ENCODE measurements at places on chromosomes 16 and 17.

DNA sequence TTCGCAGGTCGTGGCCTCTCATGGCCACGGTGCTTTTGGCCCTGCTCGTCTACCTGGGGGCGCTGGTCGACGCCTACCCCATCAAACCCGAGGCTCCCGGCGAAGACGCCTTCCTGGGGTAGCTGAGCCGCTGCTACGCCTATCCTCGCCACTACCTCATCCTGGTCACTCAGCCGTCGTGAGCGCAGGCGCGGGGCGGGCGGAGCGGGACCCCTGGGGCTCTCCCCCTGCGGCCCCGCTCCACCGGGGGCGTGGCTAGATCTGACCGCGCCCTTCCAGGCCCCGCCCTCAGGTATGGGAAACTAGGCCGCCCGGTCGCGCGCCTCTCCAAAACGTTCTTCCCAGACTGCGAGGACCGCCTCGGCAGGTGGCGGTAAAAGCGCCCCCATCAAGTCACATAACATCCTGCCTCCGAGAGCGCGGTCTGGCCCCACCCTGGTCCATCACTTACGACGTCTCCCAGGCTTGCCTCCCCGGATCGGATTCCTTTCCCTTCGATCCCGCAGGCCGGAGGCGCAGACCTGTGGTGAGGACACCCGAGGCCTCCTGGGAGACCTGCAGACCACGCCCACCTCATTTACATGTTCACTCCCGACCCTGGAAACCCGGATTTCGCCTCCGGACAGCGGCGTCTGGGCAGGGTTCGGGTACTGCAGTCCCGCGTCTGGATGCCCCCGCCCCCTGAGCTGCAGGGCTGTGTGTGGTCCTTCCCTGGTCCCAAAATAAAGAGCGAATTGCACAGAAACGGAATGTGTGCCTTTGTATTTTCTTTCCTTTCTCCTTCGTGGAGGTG, 91.5 kb upstream of the TMEM97 start:
- no peak for DNase-seq

DNA sequence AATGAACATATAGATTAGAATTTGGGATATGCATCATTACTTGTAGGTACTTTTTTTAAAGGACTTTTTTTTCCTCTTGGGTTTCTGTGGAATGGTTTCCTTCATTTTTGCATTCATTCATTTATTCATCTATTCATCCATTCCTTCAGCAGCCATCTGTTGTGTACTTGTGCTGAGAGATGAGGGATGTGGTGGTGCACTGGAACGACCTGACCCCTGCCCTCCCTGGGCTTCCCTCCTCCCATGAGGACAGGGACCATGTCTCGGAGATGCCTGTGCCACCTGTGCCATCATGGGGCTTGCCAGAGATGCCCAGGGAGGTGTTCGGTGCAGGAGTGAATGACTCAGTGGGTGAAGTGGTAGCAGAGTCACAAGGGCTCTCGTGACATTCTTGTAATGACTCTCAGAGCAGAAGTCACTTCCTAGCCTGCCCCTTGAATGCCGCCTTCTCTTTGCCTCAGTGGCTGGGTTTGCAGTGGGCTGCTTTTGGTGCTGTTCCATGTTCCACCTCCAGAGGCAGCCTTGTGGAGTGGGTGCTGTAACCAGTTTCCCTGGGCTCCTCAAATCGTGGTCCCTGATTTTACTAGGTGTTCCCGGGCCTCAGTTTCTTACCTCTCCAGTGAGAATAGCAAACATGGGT, 43.9 kb downstream of the CLEC16A start:
- DNase-seq = no peak

- DNase-seq = no peak
Measured at GRCh38 chr16:84660973-84661372, 12.7 kb downstream of the KLHL36 start.

- DNase-seq = no peak
Measured at GRCh38 chr17:68628576-68628957, 27.4 kb upstream of the FAM20A start.

DNA sequence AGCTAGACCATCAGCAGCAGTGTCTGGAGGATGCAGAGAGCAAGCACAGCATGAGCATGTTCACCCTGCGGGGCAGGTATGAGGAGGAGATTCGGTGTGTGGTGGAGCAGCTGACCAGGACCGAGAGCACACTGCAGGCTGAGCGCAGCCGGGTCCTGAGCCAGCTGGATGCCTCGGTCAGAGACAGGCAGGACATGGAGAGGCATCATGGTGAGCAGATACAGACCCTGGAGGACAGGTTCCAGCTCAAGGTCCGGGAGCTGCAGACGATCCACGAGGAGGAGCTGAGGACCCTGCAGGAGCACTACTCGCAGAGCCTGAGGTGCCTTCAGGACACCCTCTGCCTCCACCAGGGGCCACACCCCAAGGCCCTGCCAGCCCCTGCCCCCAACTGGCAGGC, 38.8 kb downstream of the PLD6 start:
- no peak for DNase-seq

GRCh38 chr16:85543536-85543935, 69.6 kb upstream of the GSE1 start:
- no peak for DNase-seq

GRCh38 chr16:71622088-71622487, 3.9 kb upstream of the MARVELD3 start:
- DNase-seq = no peak

DNA sequence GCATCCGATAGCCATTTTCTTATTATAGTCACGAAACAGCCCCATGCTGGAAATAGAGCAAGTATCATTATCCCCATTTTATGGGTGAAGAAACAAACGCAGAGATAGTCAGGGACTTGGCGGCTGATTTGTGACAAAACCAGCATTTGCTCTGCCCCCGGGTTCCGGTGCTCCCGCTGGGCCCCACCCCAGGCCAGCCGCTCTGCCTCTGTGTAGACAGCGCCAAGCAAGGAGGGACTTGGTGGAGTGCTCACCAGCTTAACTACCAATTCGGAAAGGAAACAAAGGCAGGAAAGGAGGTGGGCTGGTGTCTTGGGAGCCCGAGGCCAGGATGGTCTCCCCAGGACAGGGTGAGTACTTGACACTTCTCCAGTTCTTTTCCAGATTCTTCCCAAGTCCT, 10.0 kb downstream of the SRL start:
- DNase-seq = no peak

DNA sequence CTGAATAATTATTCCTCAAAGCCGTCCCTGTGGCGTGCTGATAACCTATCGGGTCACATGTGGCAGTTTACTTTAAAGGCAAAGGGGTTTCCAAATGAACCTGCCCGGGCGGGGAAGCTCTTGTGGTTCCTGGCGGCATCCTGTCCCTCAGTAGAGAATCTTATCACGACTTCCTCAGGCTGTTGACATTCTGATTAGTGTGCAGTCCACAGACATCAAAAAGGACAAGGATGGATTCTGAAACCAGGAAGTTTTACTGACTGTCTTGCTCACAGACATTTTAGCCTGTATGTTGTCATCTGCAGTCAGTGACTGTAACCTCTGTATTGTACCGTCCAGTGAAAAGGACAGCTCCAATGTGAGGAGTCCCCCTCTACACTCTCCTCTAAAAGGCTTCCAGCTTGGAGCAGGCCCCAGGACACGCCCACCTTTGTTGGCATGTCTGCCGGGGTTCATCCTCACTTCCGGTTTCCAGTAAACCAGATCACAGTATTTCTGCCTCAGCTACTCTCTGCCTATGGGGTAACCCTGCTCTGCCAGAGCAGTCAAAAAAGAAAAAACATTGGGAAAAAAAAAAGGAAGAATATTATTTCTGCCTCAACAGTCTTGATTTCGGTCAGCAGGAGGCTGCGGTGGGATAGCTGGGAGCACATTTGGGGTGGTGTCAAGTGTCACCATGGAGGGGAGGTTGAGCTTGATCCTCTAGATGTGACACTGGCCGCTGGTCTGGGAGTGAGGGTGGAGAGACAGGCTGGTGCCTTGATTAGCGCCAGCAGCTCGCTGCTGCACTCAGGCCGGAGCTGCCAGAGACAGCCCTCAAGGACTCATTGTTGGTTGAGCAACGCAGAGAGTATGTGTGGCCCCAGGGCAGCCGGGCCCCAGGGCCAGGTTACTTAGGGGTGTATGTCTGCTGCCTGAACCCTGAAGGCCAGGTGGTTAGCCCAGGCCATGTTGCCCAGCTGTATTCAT, 89.0 kb upstream of the DNAH17 start:
- DNase-seq = no peak

GRCh38 chr16:50274326-50275097, 8.2 kb downstream of the ADCY7 start:
- DNase-seq = no peak

GRCh38 chr16:53744449-53744848, 40.5 kb downstream of the FTO start:
- DNase-seq = no peak

DNA sequence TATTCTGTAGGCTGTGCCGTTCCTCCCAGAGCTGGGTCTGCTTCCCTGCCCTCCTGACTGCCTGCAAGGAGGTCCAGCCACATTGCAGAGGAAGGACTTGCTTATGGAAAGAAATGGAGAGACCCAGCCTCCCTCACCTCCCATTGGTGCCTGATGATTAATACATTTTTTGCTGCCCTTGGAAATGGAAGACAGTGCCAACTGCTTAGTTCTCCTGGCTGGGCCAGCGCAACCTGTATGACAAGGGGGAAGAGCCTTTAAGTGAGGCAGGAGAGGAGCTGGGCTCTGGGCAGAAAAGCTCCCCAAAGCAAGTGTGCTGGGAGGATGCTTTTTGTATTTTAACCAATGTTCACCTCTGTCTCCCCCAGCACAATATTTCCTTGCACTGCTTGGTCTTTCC, 238.5 kb downstream of the SOX9 start:
- no peak for DNase-seq

GRCh38 chr16:73092236-73092781, 44.4 kb upstream of the ZFHX3 start:
- DNase-seq = no peak

DNA sequence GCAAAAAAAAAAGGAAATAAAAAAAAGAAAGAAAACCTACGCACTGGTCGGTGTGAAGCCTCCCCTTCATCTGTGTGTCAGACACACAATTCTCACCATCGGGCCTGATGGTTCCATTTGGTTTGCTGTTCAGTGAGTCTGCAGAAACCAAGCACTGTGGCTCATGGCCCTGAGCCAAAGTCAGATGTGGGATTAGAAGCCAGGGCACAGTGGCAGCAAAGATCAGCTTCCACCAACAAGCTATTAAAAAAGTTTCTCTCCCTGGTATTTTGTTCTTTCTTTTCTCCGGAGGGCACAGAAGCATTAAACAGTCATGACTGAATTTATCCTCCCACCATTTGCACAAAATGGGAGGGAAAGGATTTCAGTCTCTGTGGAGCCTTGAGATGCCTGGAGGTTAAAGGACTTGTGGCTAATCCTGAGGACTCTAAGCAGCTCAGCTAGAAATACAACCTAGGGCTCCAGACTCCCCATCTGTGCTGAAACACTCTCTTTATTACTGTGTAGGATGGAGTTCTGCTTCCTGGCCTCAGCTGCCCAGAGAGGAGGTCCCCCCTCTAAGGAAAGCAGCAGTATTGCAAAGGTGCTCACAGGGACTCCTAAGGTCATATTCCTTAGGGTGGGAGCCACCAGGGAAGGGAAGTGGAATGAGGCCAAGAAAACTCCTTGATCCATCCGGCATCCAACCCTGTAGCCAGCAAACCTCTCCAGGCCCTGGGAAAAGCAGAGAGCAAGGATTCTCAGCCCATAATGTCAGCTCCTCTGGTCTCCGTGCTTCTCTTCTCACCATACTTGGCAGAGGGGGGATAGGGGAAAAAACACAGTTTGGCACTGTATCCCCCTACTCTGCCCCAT, 28.2 kb downstream of the SLC39A11 start:
- no peak for DNase-seq

- no peak for DNase-seq
Measured at GRCh38 chr17:45973946-45974859, 24.8 kb upstream of the STH start.

DNA sequence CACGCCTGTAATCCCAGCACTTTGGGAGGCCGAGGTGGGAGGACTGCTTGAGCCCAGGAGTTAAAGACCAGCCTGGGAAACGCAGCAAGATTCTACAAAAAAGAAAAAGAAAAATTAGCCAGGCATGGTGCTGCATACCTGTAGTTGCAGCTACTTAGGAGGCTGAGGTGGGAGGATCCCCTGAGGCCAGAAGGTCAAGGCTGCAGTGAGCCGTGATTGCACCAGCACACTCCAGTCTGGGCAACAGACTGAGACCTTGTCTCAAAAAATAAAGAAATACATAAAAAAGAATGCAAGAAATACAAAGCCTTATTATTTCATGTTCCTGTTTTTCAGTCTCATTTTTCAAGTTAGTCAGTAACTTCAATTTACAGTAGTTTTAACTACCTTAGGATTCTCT, 5.9 kb upstream of the CNOT1 start:
- no peak for DNase-seq

DNA sequence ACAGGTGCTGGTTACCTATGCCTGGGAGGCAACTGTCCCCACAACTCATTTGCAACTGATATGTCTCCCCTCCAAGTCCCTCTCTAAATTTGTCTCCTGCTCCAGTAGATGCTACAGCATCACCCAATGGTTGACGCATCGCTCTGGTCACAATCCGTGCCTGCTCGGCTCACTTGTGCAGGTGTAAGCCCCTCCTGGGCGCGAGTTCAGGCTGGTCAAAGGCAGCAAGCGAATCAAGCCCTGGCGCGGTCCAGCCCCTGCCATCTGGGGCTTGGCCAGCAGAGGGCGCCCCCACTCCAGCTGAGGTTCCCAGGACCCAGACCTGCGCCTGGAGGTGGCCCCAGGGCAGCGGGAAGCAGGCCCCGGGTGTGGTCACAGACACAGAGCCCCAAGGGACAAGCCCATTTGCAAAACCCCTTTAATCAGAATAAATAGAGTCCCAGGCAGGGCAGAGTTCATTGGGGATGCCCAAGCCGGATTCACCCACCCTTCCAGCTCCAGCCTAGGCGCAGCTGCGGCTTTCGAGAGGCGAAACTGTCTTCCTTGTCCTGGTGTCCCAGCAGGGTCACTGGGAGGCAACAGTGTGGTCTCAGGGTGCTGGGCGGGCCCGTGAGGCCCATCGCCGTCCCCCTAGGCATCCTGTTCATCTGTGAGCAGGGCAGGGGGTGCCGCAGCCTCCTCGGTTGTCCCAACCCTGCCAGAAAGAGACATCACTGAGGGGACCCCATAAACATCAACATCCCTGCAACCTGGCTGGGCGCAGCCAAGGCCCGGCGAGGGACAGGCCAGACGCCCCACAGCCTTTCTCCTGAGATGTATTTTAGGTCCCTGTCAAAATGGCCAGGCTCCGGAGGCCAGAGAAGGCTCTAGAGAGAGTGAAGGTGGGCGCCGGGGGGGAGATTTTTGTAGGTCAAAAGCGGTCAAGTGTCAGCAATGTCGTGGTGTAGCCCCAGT, 15.8 kb downstream of the TMC6 start:
- no peak for DNase-seq

- DNase-seq = no peak
Measured at GRCh38 chr17:81902653-81903414, 796 bp downstream of the NPB start.

DNA sequence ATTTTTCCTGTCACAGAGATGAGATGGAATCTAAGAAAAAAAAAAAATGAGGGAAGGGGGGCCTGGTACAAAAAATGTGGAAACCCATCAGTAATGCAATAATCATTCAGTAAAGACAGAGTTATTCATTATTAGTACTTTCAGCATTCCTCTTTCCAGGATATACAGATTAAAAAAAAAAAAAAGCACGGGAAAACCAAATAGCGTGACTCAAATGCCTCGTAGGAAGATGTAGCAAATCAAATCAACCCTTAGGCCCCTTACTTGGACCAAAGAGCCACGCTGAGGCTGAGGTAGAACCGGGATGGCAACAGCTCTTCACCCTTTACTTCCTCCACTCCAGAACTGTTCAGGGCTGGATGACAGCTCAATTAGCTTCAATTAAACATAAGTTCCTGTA, 52.5 kb downstream of the SMG6 start:
- DNase-seq = no peak
